ENCODE measurements at places on chromosomes 4 and X. TPM values are rescaled to one million over a fixed set of nuclear protein-coding genes. Genes with fewer than 3 reads are reported as not detected.

Gene DDIT4L
- total RNA-seq, result 6.3 TPM

Gene CLNK
- total RNA-seq, result not detected

Gene NPY2R
- total RNA-seq, result 0.42 TPM

Gene NDP
- 2.5 TPM for total RNA-seq

DNA sequence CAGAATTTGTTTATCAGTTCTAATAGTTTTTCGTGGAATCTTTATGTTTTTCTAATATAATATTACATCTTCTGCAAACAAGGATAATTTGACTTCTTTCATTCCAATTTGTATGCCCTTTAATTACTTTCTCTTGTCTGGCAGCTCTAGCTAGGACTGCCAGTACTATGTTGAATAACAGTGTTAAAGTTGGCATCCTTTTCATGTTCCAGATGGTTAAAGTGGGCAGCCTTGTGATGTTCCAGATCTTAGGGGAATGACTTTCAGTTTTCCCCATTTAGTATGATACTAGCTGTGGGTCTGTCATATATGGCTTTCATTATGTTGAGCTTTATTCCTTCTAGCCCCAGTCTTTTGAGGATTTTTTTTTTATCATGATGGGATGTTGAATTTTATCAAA is 220.6 kb upstream of the WDFY3 start:
- DNase-seq, result no peak

GRCh38 chr4:30436394-30436793 is 283.8 kb upstream of the PCDH7 start:
- DNase-seq, result no peak

- no peak for DNase-seq
These were observed 7.8 kb downstream of the PNCK start for GRCh38 chrX:153665726-153666306.

GRCh38 chr4:2961811-2962441 is 1.3 kb downstream of the NOP14 start:
- no peak for DNase-seq

DNA sequence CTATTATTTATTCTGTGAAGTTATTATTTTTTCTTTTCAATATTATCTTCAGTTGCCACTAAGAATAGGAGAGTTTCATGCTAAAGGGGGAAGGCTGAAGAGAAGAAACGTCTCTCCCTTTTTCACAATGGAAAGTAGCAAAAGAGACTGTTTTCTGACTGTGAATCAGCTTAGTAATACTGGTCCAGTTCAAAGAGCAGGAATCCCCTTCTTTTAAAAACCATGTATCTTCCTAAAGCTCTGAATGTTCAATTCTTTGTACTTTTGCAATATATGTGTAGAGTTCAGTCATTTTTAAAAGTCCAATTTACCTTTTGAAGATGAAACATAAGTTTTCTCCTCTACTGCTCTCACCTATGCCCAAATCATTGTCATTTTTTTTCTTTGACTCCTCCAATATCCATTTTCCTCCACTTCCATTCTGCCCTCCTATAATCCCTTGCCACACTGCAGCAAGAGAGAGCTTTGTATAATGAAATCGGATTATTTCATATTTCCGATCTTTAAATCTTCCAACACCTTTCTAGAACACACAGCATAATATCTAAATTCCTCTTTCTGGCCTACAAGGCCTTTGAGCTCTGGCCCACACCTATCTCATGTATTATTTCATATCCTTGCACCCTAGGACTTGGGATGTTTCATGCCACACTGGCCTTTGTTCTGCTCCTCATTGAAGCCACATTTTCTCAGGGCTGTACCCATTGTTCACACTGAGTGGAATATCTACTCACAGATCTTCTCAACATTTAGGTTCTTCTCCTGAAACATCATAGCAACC is 195.3 kb downstream of the CAMK2D start:
- no peak for DNase-seq

DNA sequence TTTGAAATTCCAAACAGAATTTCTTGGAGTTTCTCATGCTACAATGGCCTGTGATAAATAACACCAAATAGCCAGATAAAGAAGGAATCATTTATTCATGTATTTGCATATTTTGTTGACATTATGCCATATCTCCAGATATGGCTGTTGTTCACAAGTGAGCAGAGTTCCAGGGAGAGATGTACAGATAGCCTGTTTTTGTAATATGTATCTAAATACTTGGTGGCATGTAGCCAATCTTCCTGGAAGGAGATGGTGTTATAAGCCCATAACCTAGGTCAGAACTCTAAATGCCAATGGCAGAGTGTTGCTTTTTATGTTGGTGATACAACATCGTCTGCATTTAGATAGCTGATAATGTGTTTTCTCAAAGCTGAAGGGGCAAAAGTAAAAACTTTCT is 292.2 kb downstream of the FBXO8 start:
- DNase-seq, result no peak

- no peak for DNase-seq
These were observed 371.8 kb upstream of the NOCT start for GRCh38 chr4:138643827-138644226.

Gene HTR2C
- 0.66 TPM for total RNA-seq

DNA sequence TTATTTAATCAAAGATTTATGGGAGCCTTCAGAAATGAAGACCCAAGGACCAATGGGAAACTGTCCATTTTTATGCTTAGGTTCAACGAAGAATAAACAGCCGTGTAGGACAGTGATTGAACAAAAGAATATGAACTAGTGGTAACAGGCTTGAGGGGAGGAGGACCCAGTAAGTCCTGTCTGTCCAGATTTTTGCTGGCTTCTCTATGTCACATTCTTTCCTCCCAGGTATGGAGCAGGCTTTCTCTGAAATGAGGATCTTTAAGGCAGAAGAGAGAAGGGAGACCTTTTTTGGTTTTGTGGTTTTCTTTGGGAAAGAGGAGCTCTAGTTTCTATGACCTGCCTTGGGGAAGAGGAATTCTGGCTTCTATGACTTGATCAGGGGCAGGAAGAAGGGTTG is 74.1 kb downstream of the BANK1 start:
- DNase-seq, result no peak

Gene NUDT10
- 2.7 TPM for total RNA-seq

- no peak for DNase-seq
These were observed 14.6 kb downstream of the PLP1 start for GRCh38 chrX:103791228-103791627.

GRCh38 chr4:98996056-98996764 is 689 bp downstream of the METAP1 start:
- DNase-seq, result no peak

DNA sequence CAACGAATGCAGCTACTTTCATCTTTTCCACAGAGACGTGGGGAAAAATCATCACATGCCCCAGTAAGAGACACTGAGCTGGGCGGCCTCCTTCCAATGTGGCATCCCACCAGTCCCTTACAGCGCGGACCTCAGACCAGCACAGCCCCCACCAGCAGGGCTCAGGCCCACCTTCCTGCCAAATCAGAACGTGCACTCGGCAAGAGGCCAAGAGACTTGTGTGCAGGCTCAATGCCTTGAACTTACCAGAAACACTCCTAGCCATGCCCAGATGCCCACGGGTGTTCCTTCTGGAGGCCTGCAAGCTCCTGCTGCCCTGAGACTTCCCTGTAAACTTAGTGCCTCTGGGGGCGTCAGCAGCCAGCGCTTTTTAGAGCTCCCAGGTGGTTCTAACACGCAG is 31.2 kb downstream of the WDR1 start:
- no peak for DNase-seq

- DNase-seq, result peak; percentile 47
These were observed 79.9 kb upstream of the EGFL6 start for GRCh38 chrX:13489454-13489853.

DNA sequence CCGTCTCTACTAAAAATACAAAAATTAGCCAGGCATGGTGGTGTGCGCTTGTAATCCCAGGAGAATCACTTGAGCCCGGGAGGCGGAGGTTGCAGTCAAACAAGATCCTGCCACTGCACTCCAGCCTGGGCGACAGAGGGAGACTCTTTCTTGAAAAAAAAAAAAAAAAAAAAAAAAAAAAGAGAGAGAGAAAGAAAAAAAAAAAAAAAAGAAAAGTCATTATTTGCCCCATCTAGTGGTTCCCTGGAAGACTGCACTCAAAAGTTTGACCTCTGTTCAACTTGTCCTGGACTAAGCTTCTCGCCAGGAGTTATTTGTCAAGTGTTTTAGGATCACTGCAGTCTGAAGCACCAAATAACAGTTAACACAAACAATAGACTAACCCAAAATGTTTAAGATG is 45.3 kb upstream of the KCTD8 start:
- no peak for DNase-seq

- DNase-seq, result no peak
These were observed 25.1 kb downstream of the RRAGB start for GRCh38 chrX:55742649-55743048.

- no peak for DNase-seq
These were observed 905.2 kb downstream of the TRAM1L1 start for GRCh38 chr4:116180157-116180601.

Gene APLN
- total RNA-seq, result 0.20 TPM

GRCh38 chrX:56113785-56114436 is 118.2 kb upstream of the KLF8 start:
- no peak for DNase-seq

DNA sequence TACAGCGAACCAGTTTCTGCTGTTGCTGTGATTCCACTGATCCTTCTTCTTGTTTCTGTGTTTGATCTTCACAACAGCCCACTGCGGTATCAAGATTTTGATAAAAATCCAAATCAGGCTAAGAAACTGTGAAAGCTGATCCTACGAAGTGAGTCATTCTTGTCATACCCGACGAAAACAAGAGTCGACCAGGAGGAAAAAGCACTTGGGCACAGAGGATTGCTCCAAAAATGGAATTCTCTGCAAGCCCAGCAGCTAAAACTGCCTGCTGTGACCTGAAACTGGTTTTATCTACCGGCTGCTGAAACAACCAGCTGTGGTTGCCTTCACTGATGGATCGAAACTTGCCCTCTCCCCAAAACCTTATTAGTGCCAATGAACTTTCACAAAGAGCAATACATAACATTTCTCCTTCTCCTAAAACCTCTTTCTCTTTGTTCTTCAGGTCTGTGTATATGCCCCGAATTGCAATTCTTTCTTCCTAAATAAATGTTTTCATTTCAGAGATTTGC is 607.0 kb upstream of the PRKX start:
- no peak for DNase-seq

Gene MTMR8
- total RNA-seq, result 2.7 TPM

Gene IL13RA1
- 34.8 TPM for total RNA-seq

Gene USP51
- 1.3 TPM for total RNA-seq

Gene GAGE12F
- total RNA-seq, result not detected

Gene AFF2
- total RNA-seq, result 17.0 TPM

GRCh38 chr4:99816545-99817308 is at the start of gene DAPP1:
DAPP1 (plus strand) TSS chr4:99816827; CDS start chr4:99816914, 87 bp downstream.
- DNase-seq, result no peak

Gene MAB21L2
- not detected for total RNA-seq

- no peak for DNase-seq
These were observed 73.9 kb upstream of the DIPK2B start for GRCh38 chrX:45274576-45274975.

Gene EDNRA
- 12.7 TPM for total RNA-seq

- no peak for DNase-seq
These were observed 197.8 kb downstream of the FRAS1 start for GRCh38 chr4:78254893-78255292.

Gene CDKN2AIP
- total RNA-seq, result 32.4 TPM

- DNase-seq, result no peak
These were observed 7.3 kb upstream of the PRSS12 start for GRCh38 chr4:118360106-118360505.

Gene MAGEC1
- not detected for total RNA-seq

Gene RRH
- total RNA-seq, result not detected

DNA sequence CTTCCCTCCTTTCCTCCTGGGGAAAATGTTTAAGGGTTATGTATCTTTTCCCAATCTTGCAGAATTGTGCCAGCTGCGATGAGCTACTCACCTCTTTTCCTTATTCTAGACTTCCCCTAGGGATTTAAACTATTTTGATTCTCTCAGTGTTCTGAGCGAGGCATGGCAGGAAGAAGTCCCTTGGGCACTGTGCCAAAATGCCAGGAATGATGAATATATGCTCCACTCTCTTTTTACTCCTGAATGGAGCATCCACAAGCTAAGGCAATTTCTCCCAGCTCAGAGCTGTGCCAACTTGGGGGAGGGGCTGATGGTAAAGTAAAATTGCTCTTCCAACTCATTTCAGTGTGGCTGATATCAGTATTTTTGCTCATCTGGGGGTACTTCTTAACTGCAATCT is 4.0 kb upstream of the C4orf17 start:
- DNase-seq, result no peak

Gene F9
- total RNA-seq, result not detected

Gene UGT2B15
- total RNA-seq, result not detected

Gene PRDM8
- 12.6 TPM for total RNA-seq

- DNase-seq, result no peak
These were observed 20.2 kb upstream of the GATB start for GRCh38 chr4:151781026-151781425.

GRCh38 chrX:140091125-140091886 is 126.0 kb upstream of the CXorf66 start:
- no peak for DNase-seq

DNA sequence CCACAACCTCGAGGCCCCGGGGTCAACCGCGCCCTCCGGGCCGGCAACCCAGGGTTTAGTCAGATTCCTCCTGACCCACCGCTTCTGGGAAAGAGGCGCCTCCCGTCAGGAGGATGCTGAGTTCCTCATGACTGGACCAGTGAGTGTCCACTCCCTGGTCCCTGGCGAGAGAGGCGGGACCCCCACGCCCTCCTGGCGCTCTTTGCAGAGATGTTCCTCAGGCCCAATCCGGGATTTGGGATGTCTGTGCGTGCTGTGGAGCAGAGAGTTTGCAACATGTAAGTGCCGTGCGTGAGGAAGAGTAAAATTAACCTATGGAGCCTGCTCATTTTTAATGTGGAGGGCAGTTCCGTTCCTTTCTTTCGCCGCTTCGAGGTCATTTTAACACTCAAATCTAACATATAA is 824 bp upstream of the UGDH start:
- DNase-seq, result peak; percentile 61

DNA sequence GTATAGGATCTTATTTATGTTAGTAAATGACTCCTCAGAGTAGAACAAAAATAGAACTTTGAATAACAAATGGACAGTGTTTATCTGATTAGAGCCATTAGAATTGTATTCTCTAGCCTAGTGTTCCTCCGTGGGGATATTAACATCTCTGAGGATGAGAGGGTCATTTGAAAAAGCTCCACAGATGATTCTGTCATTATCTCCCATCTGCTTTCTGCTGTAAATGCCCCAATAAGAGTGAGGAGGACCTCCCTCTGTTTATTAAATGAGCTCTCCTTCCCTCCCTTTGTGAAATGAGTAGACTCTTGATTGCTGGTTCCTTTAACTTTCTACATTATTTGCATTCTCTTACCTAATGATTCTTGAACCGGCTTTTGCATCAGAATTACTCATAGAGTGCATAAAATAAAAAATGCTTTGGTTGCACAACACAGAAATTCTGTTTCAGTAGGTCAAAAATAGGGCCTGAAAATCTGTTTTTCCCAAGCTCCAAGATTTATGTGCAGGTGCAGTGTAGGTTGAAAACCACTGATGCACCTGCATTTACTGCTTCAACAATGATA is 18.0 kb downstream of the GC start:
- DNase-seq, result no peak

GRCh38 chr4:115923152-115923551 is 809.7 kb upstream of the NDST4 start:
- DNase-seq, result no peak

Measured in tibial nerve (tissue), 4 donors.